Fibroblast of skin of back (primary cell): ENCODE measurements at places on chromosomes 6 and 20.
A peak's percentile ranks its signal among the peaks of the same experiment; 100 is the strongest.

DNA sequence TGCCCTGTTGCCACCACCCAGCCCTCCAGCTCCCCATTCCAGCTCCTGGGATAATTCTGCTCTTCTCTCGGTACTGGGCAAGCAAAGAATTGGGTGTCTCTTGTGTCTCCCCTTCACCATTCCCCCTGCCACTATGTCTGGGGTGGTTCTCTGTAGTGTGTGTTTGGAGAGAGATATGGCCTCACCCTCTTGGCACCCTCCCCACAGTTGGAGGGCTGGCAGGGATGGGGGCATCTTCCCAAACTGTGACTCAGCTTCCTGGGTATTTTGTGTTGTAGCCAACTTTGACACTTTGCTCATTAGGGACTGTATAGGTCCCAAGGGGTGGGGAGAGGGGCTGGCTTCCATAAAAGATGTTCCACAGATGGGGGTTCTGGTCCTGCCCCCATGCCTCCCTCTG lies 1.7 kb downstream of the TNXB start:
- DNase-seq: peak; percentile 75

DNA sequence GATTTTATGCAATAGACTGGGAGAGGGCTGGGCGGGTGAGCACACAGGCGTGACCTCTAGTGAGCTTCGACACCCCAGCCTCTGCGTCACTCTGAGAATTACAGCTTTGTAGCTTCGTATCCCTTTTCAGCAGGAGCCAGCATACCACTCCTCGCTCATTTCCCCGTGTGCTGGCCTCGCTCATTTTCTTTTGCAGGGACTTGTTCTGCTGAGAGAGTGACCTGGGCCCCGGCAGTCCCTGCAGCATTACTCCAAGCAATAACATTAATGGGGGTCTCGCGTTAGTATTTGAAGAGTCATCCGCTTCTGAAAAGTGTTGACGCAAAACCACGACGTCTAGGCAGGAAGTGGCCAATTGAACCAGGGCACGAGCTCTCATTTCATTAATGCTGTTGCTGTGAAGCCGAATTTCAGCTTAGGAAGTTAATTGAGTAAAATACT lies 193.7 kb downstream of the QKI start:
- DNase-seq: no peak

DNA sequence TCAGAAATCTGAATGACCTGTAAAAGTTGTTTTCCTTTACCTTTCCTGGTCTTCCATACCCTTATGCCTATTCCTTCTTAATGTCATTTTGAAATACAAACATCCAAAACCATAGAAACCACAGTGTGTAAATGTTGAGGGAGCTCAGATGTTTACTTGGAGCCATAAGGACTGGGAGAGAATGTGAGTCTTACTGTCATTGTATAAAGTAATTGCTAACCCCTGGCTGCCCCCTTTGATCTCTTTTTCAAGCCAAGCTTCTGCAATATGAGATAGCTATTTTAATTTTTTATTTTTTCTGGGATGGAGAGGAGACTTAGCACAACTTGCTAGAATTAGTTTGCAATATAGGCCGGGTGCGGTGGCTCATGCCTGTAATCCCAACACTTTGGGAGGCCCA lies 124.4 kb upstream of the AKIRIN2 start:
- DNase-seq: no peak

GRCh38 chr6:6942831-6943230 lies 164.9 kb upstream of the RREB1 start:
- DNase-seq: peak; percentile 20

GRCh38 chr6:53868626-53869025 lies 73.8 kb downstream of the LRRC1 start:
- no peak for DNase-seq

DNA sequence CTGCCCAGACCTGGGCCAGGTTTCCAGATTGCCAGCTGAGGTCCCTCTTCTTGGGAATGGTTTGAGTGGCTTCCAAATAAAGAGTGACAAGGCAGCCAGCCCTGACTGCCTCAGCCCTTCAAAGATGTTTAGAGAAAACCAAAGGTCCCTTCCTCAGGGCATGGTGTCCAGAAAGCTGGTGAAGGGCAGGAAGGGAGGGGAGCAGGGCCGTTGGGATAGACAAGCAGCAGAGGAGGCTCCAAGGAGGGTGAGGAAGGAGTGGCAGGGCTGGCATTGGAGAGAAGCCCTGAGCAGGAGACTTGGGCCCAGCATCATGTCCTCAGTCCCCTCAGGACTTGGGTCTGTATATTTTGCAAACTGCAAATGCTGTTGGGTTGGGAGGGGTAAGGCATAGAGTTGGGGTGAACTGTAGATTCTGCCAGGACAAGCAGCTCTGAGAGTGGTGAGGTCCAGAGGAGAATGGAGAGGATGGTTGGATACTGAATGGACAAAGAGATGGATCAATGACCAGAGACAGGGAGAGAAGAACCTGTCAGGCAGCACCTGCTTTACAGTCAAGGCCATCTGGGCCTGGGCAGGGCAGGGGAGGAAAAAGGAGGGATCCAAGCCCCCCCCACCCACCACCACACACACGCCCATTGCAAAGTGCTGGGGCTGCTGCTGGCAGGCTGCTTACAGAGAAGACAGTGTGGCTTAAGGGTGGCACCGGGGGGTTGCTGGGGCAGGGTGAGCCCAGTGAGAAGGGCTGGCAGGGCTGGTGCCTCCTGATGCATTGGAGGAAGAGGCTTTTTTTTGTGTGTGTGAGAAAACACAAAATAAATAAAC lies 5.5 kb upstream of the DSN1 start:
- DNase-seq: no peak

- DNase-seq: no peak
These were observed 744 bp downstream of the KIF25 start for GRCh38 chr6:167998215-167998614.

DNA sequence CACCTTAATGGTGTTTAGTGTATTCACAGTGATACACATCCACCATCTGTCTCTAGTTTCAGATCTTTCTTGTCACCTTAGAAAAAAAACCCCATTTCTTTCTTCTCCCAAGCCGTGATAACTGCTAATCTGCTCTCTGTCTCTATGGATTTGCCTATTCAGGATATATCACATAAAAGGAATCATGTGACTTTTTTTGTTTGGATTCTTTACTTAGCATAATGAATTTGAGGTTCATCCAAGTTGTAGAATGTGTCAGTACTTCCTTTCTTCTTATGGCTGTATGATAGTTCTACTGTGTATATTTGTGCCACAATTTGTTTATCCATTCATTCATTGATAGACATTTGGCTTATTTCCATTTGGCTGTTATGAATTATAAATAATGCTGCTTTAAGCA lies 57.1 kb downstream of the ITCH start:
- DNase-seq: no peak

- DNase-seq: no peak
These were observed 98.2 kb downstream of the QRSL1 start for GRCh38 chr6:106727480-106728149.
